ENCODE measurements at places on chromosomes 3 and 15.

- DNase-seq: no peak
These were observed 36.9 kb downstream of the SENP8 start for GRCh38 chr15:72155003-72155621.

DNA sequence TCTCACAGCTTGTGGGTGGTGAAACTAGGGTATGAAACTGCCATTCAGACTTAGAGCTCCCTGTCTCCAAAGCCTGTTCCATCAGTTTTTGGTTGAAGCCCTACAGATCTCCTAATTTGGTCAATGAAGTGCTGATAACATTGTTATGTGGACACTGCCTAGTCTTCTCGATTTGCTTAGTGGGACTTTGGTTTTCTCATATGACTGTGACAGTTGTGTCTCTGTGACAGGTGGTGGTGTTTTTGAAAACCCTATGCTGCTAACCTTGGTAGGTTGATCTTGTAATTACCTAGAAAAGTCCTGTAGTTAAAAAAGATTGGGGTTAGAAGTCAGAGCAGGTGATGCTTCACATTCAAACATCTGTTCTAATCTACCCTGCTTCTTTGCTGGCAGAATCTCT, 9.2 kb downstream of the PPM1L start:
- DNase-seq: no peak

GRCh38 chr3:123660900-123661299, 76.0 kb upstream of the HACD2 start:
- peak; percentile 97 for DNase-seq

DNA sequence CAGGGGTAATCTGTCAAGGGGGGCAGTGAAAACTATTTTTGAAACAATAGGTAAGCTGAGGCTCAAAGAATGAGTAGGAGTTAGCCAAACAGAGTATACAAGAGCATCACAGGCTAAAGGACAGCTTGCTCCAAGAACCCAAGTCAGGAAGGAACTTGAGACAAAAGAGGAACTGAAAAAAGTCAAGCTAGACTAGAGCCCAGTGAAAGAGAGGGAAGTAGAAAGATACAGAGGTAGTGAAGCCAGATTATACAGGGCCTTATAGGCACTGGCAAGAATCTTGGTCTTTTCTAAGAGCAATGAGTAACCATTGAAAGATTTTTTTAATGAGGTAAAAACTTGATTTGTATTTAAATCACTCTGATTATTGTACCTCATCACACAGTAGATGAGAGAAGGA, 69.9 kb downstream of the FILIP1L start:
- no peak for DNase-seq

DNA sequence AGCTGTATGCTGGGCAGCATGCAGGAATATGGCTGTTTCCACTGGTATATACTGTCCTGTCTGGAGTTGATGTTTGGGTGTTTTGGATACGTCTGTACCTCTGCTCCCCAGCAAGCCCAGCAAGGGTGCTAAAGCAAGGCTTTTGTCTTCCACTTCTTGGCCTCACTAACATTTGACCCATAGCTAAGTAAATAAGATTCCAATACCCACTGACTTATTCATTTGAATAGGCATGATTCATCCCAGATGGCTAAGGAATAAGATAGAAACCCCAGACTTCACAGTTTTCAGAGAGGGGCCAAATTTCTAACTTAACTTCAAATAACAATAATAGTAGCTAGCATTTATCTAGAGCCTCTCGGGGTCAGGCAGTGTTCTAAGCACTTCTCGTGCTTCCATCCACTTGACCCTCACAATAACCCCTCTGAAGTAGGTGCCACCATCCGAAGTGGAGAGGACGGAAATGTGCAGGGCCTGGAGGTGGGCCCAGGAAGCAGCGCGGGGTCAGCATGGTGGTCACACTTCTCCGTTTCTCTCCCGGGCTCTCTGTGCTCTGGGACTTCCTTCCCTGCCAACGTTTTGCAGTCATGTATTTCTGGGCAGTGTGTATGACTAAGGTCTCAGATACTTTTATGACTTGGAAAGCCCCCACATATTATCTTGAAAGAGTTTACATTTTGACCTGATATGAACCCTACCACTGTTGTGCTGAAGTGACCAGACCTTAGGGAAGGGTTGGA, 39.3 kb downstream of the LRRK1 start:
- DNase-seq: peak; percentile 70

DNA sequence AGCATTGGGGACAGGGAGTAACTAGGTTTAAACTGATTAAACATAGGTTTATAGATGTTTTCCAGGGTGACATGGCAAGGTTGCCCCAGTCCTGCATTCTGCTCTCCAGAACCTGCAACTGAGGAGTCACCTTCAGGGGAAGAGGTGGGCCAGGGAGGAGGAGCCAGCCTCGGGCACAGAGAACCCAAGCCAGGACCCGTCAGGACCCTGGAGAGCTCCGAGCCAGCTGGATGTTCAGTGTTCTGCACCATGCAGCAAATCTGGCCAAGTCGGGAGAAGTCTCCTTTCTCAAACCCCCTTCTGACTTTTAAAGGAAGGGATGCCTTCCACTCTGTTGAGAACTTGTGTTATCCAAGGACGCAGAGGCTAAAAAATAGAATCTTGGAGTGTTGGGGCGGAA, 62.1 kb upstream of the SLC6A11 start:
- DNase-seq: peak; percentile 13

DNA sequence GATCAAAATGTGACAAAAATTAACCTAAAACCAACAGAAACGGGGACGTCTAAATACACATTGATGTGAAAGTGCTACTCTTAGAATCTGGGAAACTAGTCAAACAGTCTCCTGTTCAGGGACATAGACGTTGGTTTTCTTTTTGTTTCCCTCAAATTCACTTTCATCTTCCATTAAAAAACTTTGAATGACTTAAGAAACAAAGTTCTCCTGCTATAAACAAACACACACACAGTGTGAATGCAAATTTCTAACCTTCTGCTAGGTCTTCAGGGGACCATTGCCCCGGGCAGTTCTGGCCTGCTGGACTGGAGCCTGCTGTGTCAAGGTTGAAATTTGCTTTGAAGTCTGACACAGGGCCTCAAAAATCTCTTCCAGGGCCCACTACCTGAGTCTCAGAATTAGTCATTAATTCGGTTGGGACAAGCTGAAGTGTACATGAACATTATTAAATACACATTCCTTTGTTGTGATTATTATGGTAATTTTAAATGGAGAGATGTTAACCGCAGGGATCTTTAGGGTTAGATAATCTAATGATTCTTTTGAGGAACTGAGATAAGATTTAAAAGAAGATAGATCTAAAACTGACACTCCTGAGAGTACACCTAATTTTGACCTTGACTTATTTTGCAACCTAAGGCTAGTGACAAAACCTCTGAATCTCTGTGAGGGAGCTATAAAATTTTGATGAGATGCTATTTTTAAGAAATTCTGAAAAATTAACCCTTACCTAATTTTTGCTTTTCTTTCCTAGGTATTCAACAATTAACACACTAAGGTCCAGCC, 1260.4 kb downstream of the ROBO1 start:
- DNase-seq: no peak

GRCh38 chr15:49215768-49216739, 46.0 kb downstream of the GALK2 start:
- no peak for DNase-seq
